ENCODE measurements at places on chromosomes 12 and 14.

DNA sequence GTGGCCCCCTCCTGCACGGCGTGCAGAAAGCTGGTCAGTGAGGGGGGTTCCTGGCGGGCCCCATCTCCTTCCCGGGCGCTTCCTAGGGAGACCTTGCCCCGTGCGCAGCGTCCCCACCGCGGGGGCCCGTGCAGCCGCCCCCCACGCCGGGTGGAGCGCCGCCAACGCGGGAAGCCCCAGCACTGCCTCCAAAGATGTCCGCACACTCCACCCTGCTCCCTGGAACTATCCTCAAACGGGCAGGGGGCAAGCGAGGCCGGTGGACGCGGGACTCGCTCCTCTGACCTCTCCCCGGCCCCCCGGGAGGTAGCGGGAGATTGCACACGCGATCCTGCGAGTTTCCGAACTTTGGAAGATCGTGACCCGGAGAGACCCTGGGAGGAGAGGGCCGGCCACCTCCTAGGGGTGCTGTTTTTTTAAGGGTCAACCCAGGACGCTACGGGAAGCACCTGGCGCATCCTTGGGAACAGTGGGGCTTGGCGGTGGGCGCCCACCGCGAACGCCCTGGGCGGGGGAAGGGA is 1.5 kb upstream of the FZD10 start:
- DNase-seq: no peak

GRCh38 chr14:22844221-22845102 is 8.1 kb downstream of the MMP14 start:
- no peak for DNase-seq

GRCh38 chr12:121872546-121873215 is 14.0 kb upstream of the HPD start:
- DNase-seq: no peak

- DNase-seq: no peak
These were observed 46.1 kb upstream of the PTPRO start for GRCh38 chr12:15276088-15276698.
